HFFc6 (cell line): ENCODE measurements at places on chromosomes 2 and 18. TPM values are rescaled to one million over a fixed set of nuclear protein-coding genes. Genes with fewer than 3 reads are reported as not detected.

The NBAS gene
- total RNA-seq: 54.0 to 62.1 TPM (median 54.3 TPM) in 3 replicates

The RFTN2 gene
- 0.05 to 0.59 TPM (median 0.32 TPM) in 3 replicates for total RNA-seq

The DYSF gene
- total RNA-seq: 0.07 to 0.41 TPM (median 0.21 TPM) in 3 replicates

The GPR148 gene
- not detected in 2 replicates for total RNA-seq

The CHRNA1 gene
- total RNA-seq: 0.21 TPM in 1 of 3 replicates, not detected in the others

The REG3A gene
- not detected in 3 replicates for total RNA-seq

The COLEC12 gene
- total RNA-seq: 0.05 and 0.14 TPM in 2 replicates

The CYP27C1 gene
- total RNA-seq: 0.09 to 0.11 TPM (median 0.09 TPM) in 3 replicates

The IL18R1 gene
- total RNA-seq: not detected in 3 replicates

The HAAO gene
- 0.32 TPM in 1 of 3 replicates, not detected in the others for total RNA-seq

The SAG gene
- not detected in 3 replicates for total RNA-seq

The SPOPL gene
- 11.9 to 13.6 TPM (median 13.0 TPM) in 3 replicates for total RNA-seq

The LDLRAD4 gene
- total RNA-seq: not detected in 3 replicates

The RIT2 gene
- not detected in 3 replicates for total RNA-seq

The SPATA3 gene
- total RNA-seq: not detected in 3 replicates

The SLC5A7 gene
- not detected in 3 replicates for total RNA-seq

The CIB4 gene
- total RNA-seq: not detected in 3 replicates

The CREG2 gene
- total RNA-seq: not detected in 3 replicates

The TWIST2 gene
- total RNA-seq: 130 and 141 TPM in 2 replicates

The MAL gene
- total RNA-seq: not detected in 2 replicates

The DLX2 gene
- 9.0 to 12.6 TPM (median 10.0 TPM) in 3 replicates for total RNA-seq

The CXCR1 gene
- total RNA-seq: not detected in 3 replicates

The SRD5A2 gene
- not detected in 3 replicates for total RNA-seq

The SERPINB12 gene
- not detected in 3 replicates for total RNA-seq

The PASK gene
- 3.1 to 6.6 TPM (median 6.2 TPM) in 3 replicates for total RNA-seq

The IGFBP5 gene
- 69.8 to 134 TPM (median 119 TPM) in 3 replicates for total RNA-seq

The FEV gene
- not detected in 3 replicates for total RNA-seq

The MYOM1 gene
- 0.06 to 0.07 TPM in 2 of 3 replicates, not detected in the other for total RNA-seq

The HOXD13 gene
- total RNA-seq: 1.2 and 1.3 TPM in 2 replicates

The FAM110C gene
- not detected in 3 replicates for total RNA-seq

The CELF4 gene
- not detected in 3 replicates for total RNA-seq

The TMEFF2 gene
- total RNA-seq: 0.18 TPM in 1 of 3 replicates, not detected in the others

The NAB1 gene
- 14.3 to 24.4 TPM (median 19.0 TPM) in 3 replicates for total RNA-seq

The UCN gene
- 0.51 to 0.64 TPM (median 0.64 TPM) in 3 replicates for total RNA-seq

The SLC38A11 gene
- 2.0 and 2.9 TPM in 2 replicates for total RNA-seq

The ADD2 gene
- not detected in 3 replicates for total RNA-seq

The ST3GAL5 gene
- total RNA-seq: 14.2 to 17.4 TPM (median 16.9 TPM) in 3 replicates

The CRIM1 gene
- 812 to 840 TPM (median 838 TPM) in 3 replicates for total RNA-seq

The MOGAT1 gene
- total RNA-seq: not detected in 3 replicates

The ANKRD62 gene
- total RNA-seq: not detected in 3 replicates

The RAD51AP2 gene
- not detected in 3 replicates for total RNA-seq

The MAP2 gene
- 0.69 to 1.5 TPM (median 1.5 TPM) in 3 replicates for total RNA-seq

The UBR3 gene
- 34.9 to 42.6 TPM (median 37.6 TPM) in 3 replicates for total RNA-seq

The LINC00305 gene
- not detected in 3 replicates for total RNA-seq

The PID1 gene
- total RNA-seq: 6.0 to 9.4 TPM (median 6.7 TPM) in 3 replicates

The MROH2A gene
- total RNA-seq: not detected in 3 replicates

The ZEB2 gene
- total RNA-seq: 54.2 to 69.6 TPM (median 57.7 TPM) in 3 replicates

The ASPRV1 gene
- total RNA-seq: 0.07 to 0.13 TPM (median 0.11 TPM) in 3 replicates

The CDK15 gene
- total RNA-seq: 22.8 to 49.8 TPM (median 30.1 TPM) in 3 replicates

The AFTPH gene
- 17.4 to 19.8 TPM (median 19.6 TPM) in 3 replicates for total RNA-seq

The FHOD3 gene
- total RNA-seq: 32.8 to 61.6 TPM (median 43.1 TPM) in 3 replicates

The C2orf78 gene
- total RNA-seq: not detected in 3 replicates

The APCDD1 gene
- total RNA-seq: 0.12 to 0.57 TPM in 2 of 3 replicates, not detected in the other

The NOSTRIN gene
- total RNA-seq: not detected in 3 replicates

The TRABD2A gene
- 10.2 to 42.7 TPM (median 15.9 TPM) in 3 replicates for total RNA-seq

The NAPG gene
- total RNA-seq: 39.7 to 41.0 TPM (median 40.2 TPM) in 3 replicates

The IL1RL2 gene
- not detected in 3 replicates for total RNA-seq

The TEKT4 gene
- not detected in 2 replicates for total RNA-seq

The XDH gene
- total RNA-seq: 1.6 to 2.0 TPM (median 1.8 TPM) in 3 replicates
